ENCODE measurements at places on chromosomes 3 and 15.

DNA sequence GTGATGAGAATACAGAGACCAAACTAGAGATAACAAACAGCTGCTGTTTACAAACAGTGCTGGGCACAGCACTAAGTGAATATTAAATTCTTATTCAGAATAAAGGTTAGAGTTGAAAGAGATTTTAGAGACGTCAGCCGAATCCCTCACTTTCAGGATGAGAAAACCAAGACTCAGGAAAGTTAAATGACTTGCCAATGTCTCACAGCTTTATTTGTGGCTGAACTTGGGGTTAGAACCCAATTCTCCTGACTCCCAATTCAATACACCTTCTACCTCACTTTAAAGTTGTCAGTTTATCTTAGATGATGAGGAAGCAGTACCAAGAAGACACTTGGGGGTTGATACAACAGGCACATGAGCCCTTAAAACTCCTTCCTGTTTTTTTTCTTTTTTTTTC is 180.9 kb downstream of the GAP43 start:
- DNase-seq: no peak

GRCh38 chr3:87359826-87360225 is 83.4 kb upstream of the POU1F1 start:
- no peak for DNase-seq

- DNase-seq: no peak
Measured at GRCh38 chr3:114554731-114555130, 260.9 kb downstream of the TIGIT start.

GRCh38 chr15:27486051-27486450 is 515.1 kb downstream of the GABRG3 start:
- no peak for DNase-seq

- DNase-seq: no peak
Measured at GRCh38 chr15:62173215-62173614, 8.1 kb upstream of the C2CD4B start.

DNA sequence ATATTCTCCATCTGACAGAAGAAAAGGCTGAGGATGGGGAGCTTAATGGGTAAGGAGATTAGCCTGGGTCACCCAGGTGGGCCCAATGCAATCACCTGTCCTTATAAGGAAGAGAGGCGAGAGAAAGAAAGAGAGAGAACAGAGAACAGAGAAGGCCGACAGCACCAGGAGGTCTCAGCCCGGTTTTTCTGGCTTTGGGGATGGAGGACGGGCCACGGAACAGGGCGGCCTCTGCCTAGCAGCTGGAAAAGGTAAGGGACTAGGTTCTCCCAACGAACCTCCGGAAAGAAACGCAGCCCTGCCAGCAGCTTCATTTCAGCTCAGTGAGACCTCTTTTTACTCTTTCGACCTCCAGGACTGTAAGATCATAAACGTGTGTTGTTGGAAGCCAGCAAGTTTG is 196.0 kb upstream of the LYSMD4 start:
- no peak for DNase-seq

DNA sequence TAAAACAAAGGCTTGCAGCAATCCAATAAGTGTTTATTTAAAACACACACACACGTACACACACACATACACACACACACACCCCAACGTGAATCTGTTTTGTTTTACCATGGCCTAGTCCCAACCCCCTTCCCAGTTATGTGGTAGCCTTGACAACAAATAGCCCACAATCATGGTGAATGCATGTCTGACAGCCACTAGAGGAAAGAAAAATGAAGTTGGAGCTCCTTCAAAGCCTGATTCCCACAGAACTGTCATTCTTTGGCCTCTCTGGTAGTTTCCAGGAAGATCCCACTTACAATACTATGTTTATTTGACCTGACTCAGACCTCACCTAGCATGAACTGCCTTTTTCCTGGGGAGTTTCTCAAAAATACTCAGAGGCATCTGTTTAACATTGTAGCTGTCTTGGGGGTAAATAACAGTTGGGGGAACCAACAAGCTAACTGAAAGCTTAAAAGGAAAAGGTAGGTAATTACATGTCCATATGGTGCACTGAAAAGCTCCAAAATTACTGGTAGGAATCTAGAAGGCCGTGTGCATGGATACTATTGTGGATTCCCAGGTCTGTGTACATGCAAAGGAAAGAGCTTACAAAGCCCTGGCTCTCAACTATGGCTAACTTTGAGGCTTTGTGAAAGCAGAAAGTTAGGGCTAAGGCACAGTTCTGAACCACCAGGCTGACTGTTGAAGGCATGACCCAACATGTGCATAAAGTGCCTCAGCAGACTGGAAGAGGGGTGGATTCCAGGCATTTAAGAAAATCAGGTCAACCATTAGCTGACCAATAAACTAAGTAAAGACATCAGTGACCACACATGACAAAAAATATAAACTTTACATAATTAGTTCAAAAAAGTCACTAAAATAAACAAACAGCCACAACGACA is 65.3 kb downstream of the FAIM start:
- no peak for DNase-seq

Data from HTR-8/SVneo (cell line).